ENCODE measurements at places on chromosomes 1 and 21.

GRCh38 chr1:9281908-9282695 lies 10.6 kb upstream of the SPSB1 start:
- DNase-seq: no peak

- no peak for DNase-seq
These were observed 5.1 kb upstream of the CSRP1 start for GRCh38 chr1:201511941-201512539.

DNA sequence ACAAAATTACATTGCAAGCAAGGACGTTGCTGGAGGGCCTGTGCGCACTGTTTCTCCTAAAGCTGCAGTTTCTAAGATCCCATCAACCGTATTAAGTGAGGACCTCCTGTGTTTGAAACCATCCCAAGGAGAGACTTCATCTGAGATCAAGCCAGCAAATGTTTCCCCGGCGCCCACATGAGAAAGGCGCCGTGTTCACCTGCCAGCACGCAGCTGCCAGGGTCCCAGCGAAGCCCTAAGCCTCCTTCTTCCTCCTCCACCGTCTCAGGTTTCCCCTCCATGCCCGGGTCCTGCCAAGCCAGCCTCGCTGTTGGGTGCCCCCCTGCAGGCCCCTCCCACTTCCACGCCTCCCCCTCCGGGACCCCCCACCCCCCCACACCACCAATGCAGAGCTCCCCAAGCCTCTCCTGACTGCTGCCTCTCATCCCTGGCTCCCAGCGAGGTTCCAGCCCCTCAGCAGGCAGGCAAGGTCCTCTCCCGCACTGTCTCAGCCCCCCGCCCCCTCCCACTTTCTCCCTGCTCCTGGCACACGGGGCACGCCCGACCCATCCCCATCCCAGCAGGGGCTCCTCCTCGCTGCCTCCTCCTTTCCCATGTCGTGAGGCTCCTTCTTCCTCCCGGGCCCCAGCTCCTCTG lies 8.6 kb upstream of the TFF1 start:
- DNase-seq: no peak

DNA sequence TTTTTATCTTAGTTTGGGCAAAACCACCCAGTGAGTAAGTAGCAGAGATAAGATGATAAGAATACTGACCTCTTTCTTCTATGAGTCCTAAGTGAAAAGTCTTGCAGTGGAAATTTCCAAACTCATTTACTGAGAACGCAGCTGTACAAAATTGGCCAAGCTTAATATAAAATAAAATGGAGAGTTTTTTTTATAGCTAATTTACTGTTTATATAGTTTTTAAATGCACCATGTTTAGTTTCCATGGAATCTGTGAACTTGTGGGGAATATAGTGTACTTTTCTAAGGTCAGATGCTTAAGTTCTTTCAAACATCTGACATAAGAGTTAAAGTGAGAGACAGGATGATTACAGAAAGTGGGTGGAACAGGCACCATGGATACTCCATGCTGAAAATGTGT lies 833.5 kb downstream of the ADGRL2 start:
- DNase-seq: no peak

DNA sequence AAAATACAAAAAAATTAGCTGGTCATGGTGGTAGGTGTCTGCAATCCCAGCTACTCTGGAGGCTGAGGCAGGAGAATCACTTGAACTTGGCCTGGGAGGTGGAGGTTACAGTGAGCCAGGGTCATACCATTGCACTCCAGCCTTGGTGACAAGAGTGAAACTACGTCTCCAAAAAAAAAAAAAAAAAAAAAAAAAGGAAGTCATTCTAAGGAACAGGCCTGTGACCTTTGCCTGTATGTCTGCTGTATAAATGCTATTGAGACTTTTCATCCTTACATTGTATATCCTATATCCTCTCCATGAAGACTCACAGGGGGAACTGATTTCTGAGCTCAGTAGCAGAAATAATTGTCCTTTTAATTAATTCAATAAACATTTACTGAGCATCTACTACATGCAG lies 7.5 kb upstream of the CTPS1 start:
- no peak for DNase-seq

- DNase-seq: no peak
These were observed 14.8 kb downstream of the LSS start for GRCh38 chr21:46213620-46214286.

DNA sequence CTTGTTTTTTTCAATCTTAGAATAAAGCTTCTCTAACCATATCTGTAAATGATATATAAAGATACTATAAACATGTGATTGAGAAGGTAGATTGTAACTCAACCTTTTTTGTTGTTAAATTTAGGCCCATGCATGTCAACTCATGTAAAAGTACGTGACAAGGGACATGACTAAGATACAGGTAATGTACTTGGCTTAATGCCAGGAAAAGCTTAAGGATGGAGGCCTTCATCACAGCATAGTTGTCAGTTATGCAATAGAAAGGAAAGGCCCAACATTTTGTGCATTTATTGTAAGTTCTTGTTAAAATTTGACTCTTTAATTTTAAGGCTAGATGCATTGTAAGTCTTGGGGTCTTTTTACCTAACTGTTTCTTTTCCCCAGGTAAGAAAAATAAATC lies 305.1 kb downstream of the LTN1 start:
- DNase-seq: no peak

DNA sequence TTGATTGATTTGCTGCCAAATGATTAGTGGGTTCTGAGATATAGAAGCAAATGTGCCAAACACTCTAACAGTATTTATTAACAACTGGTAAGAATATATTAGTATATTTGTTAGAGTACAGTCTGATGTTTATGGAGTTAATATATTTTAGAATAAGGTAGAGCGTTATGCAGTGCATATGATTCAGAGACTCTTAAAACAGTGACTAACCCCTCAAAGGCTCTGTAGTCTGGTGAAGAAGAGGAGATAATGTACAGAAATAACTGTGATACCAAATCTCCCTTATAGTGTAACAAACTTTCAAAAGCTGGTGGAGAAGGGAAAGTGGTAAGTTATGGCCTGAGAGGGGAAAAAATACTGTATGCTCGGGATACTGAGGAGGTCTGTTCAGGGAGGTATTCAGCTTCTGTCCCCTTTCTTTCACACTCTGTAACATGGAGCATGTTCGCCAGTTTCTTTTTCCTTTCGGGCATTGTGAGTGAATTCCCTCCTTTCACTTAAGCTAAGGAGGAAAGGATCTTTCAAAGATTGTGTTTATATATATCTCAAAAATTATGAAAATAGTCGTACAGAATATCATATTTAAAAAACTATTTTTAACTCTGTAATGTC lies 121.2 kb downstream of the ADGRL2 start:
- no peak for DNase-seq

DNA sequence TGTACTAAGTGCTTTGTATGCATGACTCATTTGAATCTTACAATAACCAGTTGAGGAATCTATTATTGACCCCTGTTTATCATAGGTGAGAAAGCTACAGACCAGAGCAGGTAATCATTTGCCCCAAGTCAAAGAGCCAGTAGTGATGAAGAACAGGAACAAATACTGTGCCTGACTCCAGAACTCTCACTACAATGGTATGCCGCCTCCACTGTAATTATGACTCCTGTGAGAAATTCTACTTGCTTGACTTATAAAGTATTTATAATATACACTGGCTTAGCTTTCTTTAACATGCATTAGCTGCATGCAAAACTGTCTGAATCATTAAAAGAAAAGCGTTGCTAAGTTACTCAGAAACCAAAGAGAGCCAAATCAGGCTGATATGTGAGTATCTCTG lies 92.6 kb downstream of the ZNF281 start:
- no peak for DNase-seq

GRCh38 chr21:38910390-38911067 lies 104.8 kb downstream of the ETS2 start:
- no peak for DNase-seq

GRCh38 chr1:48222501-48223242 lies at the start of gene SLC5A9:
TSS of gene SLC5A9 (plus strand) at chr1:48222716. CDS start at chr1:48222737, 21 bp downstream.
- DNase-seq: no peak

DNA sequence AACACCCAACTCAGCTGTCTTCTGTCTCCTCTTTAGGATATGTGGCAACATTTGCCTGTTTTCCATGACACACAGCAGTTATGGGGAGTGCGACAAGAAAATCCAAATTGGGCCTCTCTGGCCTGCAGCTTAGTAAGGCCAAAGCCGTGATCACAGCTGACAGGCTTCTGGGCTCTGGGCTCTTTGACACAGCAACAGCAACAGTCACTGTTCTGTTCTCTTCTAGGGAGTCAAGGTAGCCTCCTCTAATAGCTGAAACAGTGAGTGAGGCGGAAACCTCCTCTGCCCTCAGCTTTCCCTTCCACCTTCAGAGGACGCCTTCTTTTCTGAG lies 19.0 kb downstream of the CLCA1 start:
- DNase-seq: no peak

DNA sequence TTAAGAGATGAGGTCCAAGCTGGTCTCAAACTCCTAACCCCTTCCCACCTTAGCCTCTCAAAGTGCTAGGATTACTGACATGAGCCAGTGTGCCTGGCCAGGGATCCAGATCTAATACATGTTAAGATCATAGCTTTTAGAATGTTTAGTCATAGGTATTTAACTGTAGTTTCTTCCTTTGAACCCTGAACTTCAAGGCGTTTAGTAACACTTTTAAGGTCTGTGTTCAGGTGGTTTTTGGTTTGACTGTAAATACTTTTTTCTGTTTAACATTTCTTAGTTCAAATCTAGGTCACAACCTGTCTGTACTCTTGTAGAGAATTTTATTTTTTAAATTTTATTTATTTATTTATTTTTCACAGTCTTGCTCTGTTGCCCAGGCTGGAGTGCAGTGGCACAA lies 28.1 kb downstream of the RAP1A start:
- no peak for DNase-seq

GRCh38 chr1:150765296-150765976 lies at the start of gene CTSS:
TSS of gene CTSS (minus strand) at chr1:150765778. CDS start at chr1:150764763, 1,015 bp downstream.
- DNase-seq: no peak

GRCh38 chr1:222257027-222257426 lies 290.9 kb downstream of the HHIPL2 start:
- no peak for DNase-seq

DNA sequence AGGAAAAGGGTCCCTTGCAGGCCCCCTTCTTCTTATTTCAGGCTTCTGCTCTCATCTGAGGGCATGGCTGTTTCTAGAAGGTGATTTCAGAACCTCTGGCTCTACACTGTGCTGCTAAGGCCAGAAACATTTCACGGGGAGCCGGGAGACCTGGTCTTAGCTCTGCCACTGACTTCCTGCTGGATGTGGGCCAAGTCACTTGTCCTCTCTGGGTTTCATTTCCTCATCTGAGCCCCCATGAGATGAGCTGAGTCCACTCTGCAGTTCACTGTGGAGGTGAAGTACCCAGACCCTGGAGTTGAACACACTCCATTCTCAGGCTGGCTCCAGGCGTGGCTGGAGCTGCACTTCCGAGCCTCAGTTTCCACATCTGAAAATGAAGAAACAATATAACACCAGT lies 2.1 kb downstream of the PADI1 start:
- no peak for DNase-seq

GRCh38 chr21:16241016-16241415 lies 511.2 kb downstream of the USP25 start:
- no peak for DNase-seq

DNA sequence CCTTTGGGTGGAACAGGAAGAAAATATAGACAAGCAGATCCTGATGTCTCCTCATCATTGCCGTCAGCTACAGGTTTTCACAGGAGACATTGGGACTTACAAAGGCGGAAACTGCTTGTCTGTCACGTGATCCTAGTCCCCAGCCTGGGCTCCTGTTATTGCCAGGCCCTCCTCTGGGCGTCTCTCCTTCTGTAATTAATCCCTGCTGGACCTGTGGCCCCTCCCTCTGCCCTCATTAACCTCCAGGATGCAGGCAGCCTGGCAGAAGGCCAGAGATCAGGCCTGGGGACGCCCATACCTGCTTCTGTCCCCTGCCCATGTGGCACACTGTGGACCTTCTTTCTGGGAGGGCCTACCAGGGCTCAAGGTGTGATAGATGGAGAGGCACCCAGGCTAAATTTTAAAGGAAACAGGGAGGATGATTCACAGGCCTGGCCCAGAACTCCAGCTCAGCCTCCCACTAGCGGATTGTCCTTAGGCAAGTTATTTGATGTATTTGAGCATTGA lies 2.4 kb downstream of the S100A5 start:
- DNase-seq: no peak

- no peak for DNase-seq
These were observed 3.7 kb upstream of the SEMA4A start for GRCh38 chr1:156149374-156150332.

- no peak for DNase-seq
These were observed 102.8 kb upstream of the COL24A1 start for GRCh38 chr1:86259390-86259789.

DNA sequence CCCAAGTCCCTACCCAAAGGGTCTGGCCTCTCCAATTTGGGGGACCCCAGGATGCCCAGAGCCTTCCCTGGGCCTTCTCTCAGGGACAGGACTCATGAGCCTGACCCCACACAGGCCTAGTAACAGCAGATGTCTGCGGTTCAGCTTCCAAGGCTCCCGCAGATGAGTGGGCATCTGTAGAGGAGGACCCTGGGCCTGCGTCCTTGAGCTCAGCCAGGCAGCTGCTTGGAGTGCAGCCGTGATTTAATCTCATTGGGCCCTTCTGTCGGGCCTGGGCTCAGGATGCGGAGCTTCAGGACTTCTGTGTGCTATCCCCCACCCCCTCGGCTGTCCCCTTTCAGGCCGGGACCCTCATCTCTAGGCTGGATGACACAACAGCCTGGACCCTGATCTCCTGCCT lies 35.4 kb downstream of the IGSF21 start:
- no peak for DNase-seq

DNA sequence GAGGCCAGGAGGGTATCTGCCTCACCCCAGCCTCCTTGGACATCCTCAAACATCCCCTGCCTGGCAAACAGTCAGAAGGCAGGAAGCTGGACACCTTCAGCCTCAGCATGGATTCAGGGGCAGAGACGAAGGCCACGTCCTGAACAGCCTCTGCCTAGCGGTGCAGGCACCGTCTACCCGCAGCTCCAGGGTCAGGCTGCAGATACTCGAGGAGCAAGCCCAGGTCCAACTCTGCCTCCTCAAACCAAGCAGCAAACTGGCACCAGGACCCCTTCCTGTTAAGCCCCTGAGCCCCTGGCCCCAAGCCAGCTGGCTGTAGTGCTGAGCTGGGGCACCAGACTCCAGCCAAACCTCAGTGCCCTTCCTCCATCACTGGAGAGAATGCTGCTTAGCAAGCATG lies 494.7 kb downstream of the NPHP4 start:
- DNase-seq: no peak

GRCh38 chr21:34999397-34999941 lies 49.6 kb downstream of the RUNX1 start:
- no peak for DNase-seq

GRCh38 chr1:218347723-218348627 lies 2.8 kb downstream of the TGFB2 start:
- DNase-seq: no peak

DNA sequence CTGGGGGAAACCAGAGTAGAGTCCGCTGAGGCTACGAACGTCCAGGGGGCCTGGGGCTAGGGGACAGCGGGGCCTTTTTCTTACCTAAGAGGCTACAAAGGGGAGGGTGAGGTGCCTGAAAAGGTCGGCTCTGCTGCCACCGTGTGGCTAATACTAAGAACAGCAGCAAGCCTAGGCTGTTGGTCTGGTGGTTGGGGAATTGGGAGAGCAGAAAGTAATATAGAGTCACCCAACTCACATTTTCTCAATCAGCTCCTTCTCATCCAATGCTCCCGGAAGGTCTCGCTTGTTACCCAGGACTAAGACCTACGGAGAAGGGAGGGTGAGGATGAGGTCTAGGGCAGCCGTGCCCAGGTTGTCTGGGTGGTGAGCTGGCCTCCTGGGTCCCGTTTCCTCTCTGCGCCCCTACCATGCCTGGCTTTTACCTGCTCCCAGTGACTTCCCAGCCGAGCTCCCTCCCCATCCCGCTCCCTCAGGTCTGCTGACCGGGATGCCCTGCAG lies 9.3 kb downstream of the ARL8A start:
- DNase-seq: no peak
